ENCODE measurements at places on chromosomes 7 and 10.

DNA sequence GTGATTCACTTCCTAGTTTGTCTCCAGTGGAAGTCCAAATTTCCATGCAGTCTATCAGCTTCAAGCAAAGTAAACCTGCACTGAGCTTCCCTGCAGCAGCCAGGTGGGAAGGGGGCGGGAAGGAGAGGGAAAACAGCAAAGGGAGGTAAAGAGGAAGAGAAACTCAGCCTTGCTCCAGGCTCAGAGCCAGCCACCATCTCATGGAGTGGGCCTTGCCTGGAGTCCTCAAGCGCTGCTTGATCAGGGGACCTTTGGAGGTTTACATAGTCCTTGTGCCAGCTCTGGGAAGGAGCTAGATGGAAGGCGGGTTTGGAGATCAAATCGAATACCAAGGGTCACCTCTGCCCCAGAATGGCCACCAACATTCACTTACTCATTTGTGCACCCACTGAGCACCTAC is 7.4 kb downstream of the CRTAC1 start:
- no peak for DNase-seq

DNA sequence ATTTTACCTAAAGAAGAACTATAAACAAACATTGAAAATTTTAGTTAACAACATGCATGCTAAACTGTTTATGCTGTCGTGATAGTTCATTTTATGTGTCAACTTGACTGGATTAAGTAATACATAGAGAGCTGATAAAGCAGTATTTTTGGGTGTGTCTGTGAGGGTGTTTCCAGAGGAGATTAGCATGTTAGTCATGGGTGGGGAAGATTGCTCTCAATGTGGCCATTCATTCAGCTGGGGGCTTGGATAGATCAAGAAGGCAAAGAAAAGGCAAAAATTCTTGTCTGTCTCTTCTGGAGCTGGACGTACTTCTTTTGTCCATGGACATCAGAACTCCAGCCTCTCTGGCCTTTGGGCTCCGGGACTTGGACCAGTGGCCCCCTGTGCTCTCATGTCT is 172.9 kb upstream of the SEMA3E start:
- DNase-seq, result no peak

- peak; percentile 51 for DNase-seq
Observed at GRCh38 chr10:8073691-8074416, 19.4 kb downstream of the GATA3 start.

GRCh38 chr7:21429786-21430574 is 2.1 kb downstream of the SP4 start:
- no peak for DNase-seq

- DNase-seq, result no peak
Observed at GRCh38 chr10:71714031-71714410, 5.6 kb downstream of the C10orf105 start.

DNA sequence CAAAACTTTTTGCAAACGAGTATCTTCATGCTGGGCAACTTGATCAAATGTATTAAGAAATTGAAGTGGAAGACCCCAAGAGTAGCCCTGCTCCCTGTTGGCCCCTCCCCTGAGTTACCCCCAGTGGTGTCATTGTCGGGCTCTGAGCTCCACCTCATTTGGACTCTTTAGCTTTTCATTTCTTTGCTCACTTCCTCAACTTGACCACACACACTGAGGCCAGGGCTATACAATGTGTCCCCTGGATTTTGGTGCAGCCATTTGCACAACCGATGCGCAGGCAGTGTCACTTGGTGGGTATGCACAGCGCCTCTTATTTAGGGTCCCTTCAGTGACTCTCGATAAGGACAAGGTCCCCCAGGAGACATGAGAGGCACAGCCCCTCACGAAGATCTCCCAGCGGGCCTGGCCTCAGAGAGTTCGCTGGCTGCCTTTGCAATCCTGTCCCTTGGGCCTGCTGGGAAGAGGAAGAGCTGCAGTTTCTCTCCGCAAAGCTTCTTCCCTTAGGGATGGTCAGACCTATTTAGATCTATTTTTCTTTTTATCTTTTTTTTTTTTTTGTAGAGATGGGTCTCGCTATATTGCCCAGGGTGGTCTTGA is 2.5 kb upstream of the MUC3A start:
- no peak for DNase-seq

DNA sequence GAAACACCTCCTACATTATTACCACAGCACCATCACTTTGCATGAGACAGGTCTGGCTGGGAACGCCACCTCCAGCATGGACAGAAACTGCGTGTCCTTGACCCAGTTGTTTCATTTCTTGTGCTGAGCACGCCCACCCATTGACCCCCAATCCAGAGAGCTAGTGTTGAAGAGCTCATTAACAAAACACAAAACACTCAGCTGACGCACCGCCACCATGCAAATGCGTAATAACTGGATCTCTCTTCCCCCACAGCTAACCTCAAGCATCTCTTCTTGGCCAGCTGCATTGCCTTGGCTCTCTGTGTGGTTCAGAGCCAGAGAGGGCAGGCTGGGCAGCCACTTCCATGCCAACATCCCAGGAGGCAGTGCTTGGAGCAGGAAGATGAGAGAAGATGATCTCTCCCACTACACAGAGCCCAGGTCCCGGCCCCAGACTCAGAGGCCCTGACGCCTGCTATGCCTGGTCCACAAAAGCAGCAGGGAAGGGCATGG is 173.5 kb downstream of the PLXNA4 start:
- DNase-seq, result no peak

- DNase-seq, result no peak
Observed at GRCh38 chr10:86526606-86527005, 5.0 kb upstream of the WAPL start.

- no peak for DNase-seq
Observed at GRCh38 chr7:114478384-114478783, 63.8 kb downstream of the FOXP2 start.
